ENCODE measurements at places on chromosomes 12 and 14. TPM values are rescaled to one million over a fixed set of nuclear protein-coding genes. Genes with fewer than 3 reads are reported as not detected.

The MORN3 gene
- 0.12 TPM for total RNA-seq

The KRT83 gene
- not detected for total RNA-seq

The B4GALNT1 gene
- 0.29 TPM for total RNA-seq

The TMCC3 gene
- 0.73 TPM for total RNA-seq

The ENO2 gene
- 13.7 TPM for total RNA-seq

The RGS6 gene
- not detected for total RNA-seq

The TUNAR gene
- total RNA-seq = not detected

The SLC6A12 gene
- not detected for total RNA-seq

The C12orf54 gene
- not detected for total RNA-seq

The LRP1-AS gene
- not detected for total RNA-seq

The SOX5 gene
- total RNA-seq = 0.81 TPM

The CACNB3 gene
- total RNA-seq = 12.8 TPM

The KLHDC1 gene
- 3.2 TPM for total RNA-seq

The KRT71 gene
- not detected for total RNA-seq

The SALL2 gene
- total RNA-seq = 8.8 TPM

The TSPAN11 gene
- 0.44 TPM for total RNA-seq

The MANSC1 gene
- 9.8 TPM for total RNA-seq

The SLC10A1 gene
- total RNA-seq = not detected

The MYH7 gene
- not detected for total RNA-seq

The PUS1 gene
- 12.4 TPM for total RNA-seq

The MDGA2 gene
- total RNA-seq = not detected
